Psoas muscle (tissue), 8 donors: ENCODE measurements at places on chromosomes 6 and 20. TPM values are rescaled to one million over a fixed set of nuclear protein-coding genes. Genes with fewer than 3 reads are reported as not detected.
A peak's percentile ranks its signal among the peaks of the same experiment; 100 is the strongest.

DNA sequence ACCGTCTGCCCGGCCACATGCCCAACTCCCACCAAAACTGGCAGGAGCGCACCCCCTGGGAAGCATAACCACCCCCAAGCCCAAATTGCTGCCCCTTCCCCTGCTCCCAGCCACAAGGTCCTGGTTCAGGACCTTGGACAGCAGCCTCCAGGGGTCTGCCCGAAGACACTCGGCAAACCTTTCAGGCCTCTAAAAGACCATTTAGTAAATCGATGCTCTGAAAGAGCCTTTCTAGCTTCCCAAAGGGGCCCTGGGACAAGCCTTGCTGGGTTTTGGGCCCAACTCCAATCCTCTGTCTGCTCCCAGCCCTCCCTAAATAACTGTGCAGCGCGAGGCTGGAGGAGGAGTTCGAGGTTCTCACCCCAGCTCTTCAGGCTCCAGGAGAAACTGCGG lies 30.5 kb downstream of the GRM4 start:
- DNase-seq, result no peak

DNA sequence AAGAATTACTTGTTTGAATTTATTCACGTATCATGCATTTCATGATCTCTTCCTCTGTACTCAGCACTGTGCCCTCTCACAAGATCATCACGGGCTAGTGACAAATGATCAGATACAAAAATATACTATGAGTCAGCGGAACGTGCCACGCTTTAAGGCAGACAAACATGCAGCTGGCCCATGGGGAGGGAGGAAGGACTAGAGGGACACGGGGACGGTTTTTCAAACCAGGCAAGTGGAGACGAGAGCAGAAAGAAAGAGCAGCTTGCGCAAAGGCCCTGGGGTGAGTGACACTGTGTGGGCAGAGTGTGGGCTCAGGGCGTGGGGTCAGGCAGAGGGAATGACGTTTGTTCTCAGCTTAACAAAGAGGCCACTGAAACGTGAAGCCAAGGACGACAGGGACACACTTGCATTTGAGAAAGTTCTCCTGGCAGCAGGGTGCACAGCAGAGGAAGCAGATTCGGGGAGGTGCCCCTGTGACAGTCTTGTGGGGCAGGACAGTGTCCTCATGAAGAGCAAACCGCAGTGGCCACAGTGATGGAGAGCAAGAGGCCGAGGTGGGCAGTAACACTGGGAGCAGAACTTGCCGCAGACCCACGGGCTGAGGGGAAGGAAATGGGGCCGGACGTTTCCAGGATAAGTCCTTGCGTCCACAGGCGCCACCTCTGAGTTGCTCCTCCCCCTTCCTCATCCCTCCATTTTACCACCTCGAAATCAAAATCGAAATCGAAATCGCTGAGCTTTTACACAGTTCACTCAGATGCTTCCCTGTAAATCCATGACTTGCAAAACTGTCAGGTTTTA lies 6.9 kb upstream of the RPS6KA2 start:
- DNase-seq, result peak; percentile 85

- no peak for DNase-seq
Measured at GRCh38 chr20:11902285-11902697, 15.4 kb upstream of the BTBD3 start.

KCNK5 gene
- 0.06 TPM for polyA plus RNA-seq

KHDC1L gene
- not detected for polyA plus RNA-seq

YTHDF1 gene
- polyA plus RNA-seq, result 51.8 TPM
